Fibroblast of skin of left quadriceps (primary cell): ENCODE measurements at places on chromosomes 13 and 19.

- DNase-seq: no peak
Observed at GRCh38 chr13:86922936-86923335, 748.2 kb upstream of the SLITRK5 start.

DNA sequence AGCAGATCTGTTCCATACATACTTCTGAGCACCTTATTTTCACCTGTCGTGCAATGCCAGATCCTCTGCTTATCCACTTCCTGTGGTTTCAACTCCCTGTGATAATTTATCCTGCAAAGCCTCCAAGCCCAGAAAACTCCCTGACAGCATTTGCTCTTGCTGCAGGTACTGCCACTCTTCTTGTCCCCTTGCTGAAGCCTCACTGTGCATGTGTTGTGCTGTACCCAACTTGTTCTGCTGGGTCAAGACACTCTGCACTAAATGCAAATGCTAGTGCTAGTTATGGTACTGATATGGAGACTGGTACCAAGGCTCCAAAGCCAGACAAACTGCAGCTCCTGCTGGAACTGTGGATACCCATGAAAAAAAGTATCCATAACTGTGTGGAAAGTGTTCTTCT, 315.4 kb upstream of the MIR17HG start:
- DNase-seq: no peak

DNA sequence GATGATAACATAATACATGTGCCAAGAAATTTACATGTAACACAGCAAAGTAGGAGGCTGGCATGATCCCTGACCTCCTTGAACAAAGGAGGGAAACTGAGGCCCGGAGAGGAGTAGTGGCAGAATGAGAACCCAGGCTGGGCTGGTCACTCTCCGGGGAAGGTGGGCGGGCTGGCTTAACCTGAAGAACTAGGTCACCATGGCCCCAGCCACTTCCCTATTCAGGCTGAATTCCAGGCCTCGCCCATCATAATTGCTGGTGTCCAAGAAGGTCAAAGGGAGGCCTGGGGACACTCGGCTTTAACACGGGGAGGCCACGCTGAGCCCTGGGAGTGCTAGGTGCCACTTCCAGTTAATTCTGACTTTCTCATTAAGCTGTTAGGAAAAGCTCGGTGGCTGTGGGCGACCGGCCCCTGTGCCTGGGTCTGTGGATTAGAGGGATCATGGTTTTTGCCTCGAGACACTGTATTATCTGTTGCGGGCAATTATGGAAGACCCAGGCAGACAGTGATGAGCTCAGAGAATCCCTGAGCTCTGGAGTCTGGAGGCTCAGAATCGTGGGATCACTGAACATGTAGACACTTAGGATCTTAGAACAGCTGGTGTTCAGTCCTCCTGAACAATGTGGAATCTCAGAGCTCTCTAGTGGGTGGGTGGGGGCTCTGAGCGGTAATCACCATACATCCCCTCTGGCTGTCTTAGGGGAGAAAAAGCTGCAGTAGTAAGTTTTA, 5.0 kb upstream of the TINCR start:
- no peak for DNase-seq

GRCh38 chr13:67137044-67137735, 92.9 kb downstream of the PCDH9 start:
- no peak for DNase-seq

- no peak for DNase-seq
Observed at GRCh38 chr13:32390048-32390447, 37.9 kb downstream of the N4BP2L1 start.

DNA sequence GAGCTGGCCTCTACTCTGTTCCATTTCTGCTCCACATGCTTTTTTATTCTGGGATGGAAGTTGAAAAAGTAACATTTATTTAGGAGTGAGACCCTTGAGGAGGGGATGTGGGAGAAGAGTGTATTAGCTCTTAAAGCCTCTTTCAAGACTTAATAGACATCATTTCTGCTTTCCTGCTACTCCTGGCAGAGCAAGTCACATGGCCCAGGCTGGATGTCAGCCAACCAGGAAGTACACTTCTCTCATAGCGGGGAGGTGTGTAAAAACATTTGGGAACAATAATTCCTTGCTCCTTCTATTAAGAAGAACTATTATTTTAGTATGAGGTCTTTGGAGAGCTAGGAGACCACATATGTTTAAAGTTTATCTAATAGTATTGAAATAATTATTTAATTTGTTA, 40.6 kb upstream of the FAM216B start:
- no peak for DNase-seq

- no peak for DNase-seq
Observed at GRCh38 chr19:44948763-44949374, 3.0 kb downstream of the APOC2 start.

DNA sequence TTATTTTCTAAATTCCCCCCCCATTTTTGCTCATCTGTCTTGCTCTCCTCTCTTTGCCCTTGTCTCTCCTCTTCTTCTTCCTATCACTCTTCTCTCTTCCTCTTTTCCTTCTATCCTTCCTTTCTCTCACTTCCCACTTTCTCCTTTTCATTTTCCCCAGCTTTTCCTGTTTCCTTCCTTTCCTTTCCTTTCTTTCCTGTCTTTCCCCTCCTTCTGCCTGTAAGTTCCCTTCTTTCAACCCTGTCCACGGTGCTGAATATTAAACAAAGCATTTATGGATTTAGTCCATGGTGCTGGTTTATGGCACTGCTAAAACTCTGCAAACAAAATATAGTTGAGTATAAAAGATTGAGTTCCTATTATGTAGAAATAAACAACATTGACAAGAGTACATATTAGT, 27.6 kb downstream of the SCEL start:
- no peak for DNase-seq

- no peak for DNase-seq
Observed at GRCh38 chr19:5204212-5204611, 136.4 kb downstream of the PTPRS start.

- DNase-seq: no peak
Observed at GRCh38 chr13:113996081-113996911, 22.4 kb upstream of the C13orf46 start.

GRCh38 chr19:8335343-8336071, 7.6 kb downstream of the KANK3 start:
- DNase-seq: no peak
